Stimulated activated CD4-positive, alpha-beta T cell treated with anti-CD3 and anti-CD28 coated beads, TNF-alpha, amount 100 ng/mL, for 4 hours (primary cell): ENCODE measurements at places on chromosomes 4 and X.
A peak's percentile ranks its signal among the peaks of the same experiment; 100 is the strongest.

GRCh38 chrX:23195761-23196160 is 138.9 kb upstream of the PTCHD1 start:
- no peak for DNase-seq

DNA sequence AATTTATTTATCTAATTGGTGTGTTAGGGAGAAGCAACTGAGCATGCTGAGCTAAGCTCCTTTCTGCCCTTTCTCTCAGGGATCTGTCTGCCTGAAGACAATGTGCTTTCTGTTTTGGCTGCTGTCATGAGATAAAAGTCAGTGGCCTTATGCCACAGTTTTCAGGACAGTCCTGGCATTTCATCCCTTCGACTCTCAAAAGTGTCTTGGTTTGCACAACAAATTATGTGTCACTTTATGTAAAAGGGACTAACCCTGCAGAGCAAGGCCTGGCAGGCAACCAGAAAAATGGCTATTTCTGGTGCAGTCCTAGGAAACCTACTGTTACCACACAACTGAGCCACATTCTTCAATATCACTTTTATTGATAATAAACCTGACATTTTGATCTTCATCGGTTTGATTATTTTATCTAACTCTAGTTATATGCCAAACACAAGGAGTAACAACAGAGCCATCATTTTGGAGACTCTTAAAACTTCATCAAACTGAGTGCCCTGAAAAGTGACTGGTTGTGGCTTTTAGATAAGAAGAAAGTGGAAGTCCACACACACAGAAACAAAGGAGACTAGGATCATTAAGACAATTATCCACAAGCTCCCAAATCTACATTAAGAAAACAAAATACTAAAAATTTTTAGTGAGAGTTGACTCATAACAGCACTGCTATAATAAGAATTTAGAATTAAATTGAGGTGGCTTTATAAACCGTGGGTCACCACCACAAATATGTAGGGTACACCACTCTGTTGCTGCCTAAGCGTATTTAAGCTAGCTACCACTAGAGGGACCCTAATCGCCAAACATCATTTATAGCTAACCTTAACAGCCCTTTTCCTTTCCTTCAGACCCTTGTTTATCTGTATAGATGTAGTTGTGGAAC is 95.9 kb upstream of the PTPN13 start:
- no peak for DNase-seq

GRCh38 chr4:8721621-8722020 is 129.1 kb downstream of the CPZ start:
- no peak for DNase-seq

DNA sequence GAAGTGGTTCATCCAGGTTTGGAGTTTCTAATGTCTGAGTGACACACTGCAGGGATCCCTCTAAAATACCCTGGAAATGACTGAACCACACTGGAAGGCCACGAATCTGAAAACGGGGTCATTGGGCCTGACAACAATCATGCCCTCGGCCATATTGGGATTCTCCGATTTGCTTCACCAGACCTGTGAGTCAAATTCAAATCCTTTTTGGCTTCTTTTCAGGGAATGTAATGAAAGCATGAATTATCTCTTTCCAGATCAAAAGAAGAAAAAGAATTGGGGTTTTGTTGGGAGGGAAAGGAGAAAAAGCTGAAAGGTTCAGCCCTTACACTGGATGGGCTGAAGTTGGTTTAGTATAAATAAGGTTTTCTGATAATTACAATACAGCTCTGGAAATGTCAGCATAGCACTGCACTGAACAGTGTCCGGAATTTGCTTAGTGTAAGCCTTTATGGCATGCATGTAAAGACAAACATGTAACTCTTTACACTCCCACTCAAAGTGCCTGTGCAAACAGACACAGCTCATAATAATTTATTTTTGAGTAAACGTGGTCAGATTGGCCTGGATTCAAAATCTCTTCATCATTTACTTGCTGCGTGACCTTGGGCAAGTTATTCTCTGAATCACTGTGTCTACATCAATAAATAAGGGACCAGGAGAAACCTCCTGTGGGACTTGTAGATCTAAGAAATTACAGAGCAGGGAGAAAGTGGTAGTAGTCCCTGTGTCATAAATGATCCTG is 21.4 kb downstream of the CT47C1 start:
- no peak for DNase-seq

- DNase-seq, result no peak
These were observed 902 bp upstream of the LARP1B start for GRCh38 chr4:128060121-128060698.

GRCh38 chr4:93061826-93062225 is 758.1 kb downstream of the GRID2 start:
- DNase-seq, result no peak

DNA sequence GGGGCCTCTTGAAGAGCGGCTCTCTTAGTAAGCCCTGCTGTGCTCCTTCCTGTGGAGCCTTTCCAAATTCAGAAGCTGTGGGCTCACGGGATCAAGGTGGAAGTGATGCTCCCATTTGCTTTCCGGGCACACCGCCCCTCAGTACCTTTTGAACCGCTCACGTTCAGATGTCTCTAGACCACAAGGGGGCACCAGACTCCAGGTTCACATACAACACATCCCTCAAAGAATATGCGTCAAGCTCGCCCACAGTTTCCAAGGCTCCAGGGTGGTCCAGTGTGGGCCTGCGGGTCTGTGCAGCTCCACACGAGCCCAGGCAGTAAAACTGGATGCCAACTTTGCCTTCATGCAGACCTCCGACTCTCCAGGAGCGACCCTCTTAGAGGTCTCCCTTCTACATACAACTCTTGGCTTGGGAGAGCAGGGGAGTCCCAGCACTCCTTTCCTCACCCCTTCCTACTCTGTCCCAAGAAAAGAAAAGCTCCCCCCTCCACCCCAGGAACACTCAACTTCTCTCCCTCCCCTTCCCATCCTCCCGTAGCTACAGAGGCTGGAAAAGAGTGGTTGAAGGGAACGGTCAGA is 11.0 kb downstream of the SUPT20HL1 start:
- DNase-seq, result peak; percentile 3

- DNase-seq, result no peak
These were observed 10.4 kb downstream of the JADE3 start for GRCh38 chrX:46922611-46923010.

- no peak for DNase-seq
These were observed 33.2 kb upstream of the SMS start for GRCh38 chrX:21907260-21907659.

DNA sequence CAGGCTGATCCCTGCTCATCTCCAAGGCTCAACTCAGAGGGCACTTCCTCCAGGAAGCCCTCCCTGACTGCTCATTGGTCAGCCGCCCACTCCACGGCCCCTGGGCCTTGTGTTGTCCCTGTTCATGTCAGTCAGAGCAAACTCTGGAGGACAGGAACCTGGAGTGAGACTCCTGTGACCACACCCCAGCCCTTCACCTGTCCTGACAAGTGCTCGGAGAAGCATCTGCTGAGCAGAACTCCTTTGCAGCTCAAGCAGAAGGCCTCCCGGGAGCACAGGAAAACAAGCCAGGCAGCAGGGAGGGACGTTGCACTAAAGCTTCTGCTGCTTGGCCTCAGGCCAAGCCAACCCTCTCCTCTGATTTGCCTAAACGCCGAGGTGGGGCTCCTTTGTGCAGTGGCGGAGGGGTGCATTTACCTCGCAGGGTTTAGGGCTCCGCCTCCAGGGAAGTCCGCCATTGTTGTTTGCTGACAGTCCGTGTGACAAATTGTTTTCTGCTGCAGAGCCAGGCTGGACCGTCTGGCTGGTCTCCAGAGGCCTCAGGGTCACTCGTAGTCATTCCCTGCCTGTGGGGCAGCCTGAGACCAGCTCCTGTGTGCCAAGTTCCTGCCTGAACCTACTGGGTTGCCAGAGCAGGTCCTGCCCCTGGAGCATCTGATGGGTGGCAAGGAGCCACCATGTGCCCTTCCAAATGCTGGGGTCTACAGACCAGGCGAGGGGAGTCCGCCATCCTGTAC is 61.8 kb downstream of the C4orf50 start:
- DNase-seq, result no peak

- DNase-seq, result no peak
These were observed at the start of gene KLB for GRCh38 chr4:39406763-39407583. Gene KLB (plus strand): TSS chr4:39406930. CDS start chr4:39406950, 20 bp downstream.

GRCh38 chr4:38818441-38818976 is 13.9 kb upstream of the TLR1 start:
- DNase-seq, result no peak

DNA sequence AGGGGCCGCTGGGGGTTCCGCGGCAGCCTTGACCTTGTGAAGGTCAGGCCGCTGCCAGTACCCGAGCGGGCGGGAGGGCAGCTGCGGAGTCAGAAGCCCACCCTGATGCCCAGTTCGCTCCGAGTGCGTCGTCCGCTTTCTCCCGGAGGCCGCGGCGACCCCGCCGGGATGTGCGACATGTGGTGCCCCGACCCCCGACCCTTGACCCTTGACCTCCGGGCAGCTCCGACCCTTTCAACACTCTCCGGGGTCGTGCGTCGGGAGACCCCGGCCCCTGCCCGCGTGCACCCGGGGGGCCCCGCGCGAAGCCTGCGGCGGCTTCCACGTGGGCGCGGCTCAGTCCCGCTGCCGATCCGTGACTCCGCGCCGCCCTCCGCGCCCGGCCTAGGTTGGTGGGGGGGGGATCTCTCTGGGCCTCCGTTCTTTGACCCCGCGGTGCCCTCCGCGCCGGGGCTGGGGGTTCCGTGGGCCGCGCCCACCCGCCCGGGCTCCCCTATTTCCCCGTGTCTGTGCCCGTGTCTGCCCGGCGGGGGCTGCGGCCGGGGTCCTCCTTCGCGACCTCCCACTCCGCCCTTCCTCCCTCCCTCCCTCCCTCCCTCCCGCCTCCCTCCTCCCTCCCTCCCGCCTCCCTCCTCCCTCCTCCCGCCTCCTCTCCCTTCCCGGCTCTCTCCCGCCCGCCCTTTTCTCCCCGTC is 609 bp upstream of the SLC25A6 start:
- DNase-seq, result no peak

DNA sequence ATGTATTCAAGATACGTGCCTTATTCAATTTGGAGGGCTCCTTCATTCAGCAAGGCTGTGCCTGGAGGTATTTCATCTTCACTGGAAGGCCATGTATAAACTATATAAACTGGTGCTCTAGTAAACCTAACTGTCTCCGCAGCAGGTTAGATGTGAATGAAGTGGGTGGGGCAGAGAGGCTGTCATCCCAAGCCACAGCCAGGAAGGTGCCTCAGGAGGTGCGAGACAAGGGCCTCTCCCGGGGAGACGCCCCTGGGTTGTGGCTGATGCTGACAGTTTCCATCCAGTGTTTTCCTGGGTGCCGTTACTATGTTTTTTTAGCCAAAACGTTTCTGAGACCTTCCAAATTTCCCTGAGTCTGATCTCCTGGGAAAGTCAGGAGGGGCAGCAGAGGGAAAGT is 221.5 kb upstream of the RPL34 start:
- no peak for DNase-seq

DNA sequence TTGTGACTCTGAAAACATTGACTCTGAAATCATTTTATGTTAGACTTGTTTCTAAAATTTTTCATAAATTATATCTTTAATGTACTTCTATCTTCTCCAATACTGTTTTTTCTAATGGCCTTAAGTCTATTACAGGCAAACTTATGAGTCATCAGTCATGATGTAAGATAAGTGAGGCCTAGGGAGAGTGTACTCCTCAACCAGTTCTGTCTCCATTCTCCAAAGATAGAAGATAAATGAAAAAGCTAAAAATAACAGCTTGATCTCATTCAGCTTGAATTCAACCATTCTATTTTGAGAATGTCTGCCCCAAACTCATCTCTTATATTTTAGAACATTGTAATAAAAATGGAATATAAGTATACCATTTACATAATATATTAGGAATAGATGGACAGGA is 34.5 kb downstream of the STBD1 start:
- no peak for DNase-seq

DNA sequence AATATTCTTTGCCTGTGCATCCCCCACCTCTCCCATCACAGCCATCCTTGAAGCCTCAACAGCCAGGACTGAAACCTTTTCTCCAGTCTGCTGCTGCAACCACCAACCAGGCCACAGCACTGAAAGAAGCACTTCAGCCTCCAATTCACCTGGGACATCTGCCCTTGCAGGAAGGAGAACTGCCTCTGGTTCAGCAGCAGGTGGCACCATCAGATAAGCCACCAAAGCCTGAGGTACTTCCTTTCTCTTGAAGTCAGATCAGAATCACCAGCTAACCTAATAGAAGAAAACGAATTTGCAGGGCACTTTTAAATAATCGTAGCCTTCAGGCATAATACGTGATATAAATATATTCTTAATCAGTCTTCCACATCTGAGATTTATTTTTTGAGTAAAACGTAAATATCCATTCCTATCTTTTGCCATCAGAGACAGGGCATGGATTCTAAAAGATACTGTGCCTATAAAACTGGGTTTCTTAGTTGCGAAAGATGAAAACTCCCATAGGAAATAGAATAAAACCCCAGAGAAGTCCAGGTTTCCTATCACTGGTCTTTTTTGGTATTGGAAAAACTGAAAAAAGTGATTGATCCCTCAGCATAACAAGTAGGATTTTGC is 9.5 kb downstream of the AMBN start:
- no peak for DNase-seq

DNA sequence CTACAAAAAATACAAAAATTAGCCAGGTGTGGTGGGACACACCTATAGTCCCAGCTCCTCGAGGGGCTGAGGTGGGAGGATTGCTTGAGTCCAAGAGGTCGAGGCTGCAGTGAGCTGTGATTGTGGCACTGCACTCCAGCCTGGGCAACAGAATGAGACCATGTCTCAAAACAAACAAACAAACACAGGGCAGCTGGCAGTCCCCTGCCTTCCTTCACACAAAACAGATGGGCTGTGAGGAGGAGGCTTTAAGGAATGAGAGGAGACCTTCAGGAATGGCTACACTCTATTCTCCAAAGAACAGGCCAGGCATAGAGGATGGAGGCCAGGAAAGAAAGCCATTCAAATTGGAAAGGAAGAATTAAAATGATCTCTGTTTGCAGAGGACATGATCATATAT is 65.6 kb upstream of the MAML3 start:
- DNase-seq, result no peak

DNA sequence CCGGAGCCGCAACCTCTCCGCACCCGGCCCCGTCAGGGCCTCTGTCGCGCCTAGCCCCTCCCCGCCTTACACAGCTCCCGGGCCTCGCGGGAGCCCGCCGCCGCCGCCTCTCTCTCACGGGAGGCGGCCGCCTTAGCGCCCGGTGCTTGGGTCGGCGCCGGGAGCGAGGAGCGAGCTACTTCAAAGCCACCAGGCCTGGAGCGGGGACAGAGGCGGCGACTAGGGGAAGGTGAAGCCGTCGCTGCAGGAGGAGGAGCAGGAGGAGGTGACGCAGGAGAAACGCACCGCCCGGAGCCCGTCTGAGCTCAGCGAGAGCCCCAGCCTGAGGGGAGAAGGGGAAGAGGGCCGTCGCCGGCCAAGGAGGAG is 250 bp downstream of the USP9X start:
- DNase-seq, result peak; percentile 21

GRCh38 chr4:145823743-145824142 is 114.9 kb downstream of the ZNF827 start:
- no peak for DNase-seq
